ENCODE measurements at places on chromosomes 6 and 20. TPM values are rescaled to one million over a fixed set of nuclear protein-coding genes. Genes with fewer than 3 reads are reported as not detected.

The GTSF1L gene
- not detected for total RNA-seq

The GPX5 gene
- total RNA-seq, result not detected

DNA sequence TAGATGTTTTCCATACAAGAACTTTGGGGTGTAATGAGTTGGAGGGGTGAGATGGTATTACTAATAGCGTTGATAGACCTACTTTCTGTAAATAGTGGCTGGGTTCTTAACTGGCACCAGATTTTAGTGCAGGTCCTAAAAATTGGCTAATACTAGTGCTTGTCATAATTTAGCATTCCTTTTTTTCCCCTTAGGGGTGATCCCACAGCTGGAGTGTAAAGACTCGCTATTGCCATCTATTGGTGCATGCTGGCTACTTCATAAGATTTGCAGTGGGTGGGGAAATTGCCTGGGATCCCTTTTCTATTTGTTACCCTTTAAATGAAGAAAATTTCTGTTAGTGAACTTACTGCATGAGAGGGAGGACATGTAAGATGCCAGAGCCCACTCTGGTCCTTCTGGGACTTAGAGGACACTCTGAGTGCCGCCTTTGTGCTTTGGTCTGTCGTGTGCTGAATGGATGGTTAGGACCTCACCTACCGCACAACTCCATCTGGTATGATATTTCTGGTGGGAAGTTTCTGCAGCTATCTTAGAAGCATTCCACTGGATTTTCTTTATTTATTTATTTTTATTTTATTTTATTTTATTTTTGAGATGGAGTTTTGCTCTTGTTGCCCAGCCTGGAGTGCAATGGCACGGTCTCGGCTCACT, 195.5 kb downstream of the JARID2 start:
- H3K27me3 ChIP-seq, result no peaks in the 10 kb centered on the region
- peaks cover 18% of the 10 kb centered on the region for H3K4me1 ChIP-seq
- DNase-seq, result peak; percentile 50
- H3K4me3 ChIP-seq, result no peak overlapping the region
- no peak overlapping the region for H3K27ac ChIP-seq
- H3K36me3 ChIP-seq, result no peaks in the 10 kb centered on the region

- H3K4me3 ChIP-seq, result no peak overlapping the region
- H3K27me3 ChIP-seq, result no peaks in the 10 kb centered on the region
- DNase-seq, result no peak
- no peaks in the 10 kb centered on the region for H3K4me1 ChIP-seq
- H3K36me3 ChIP-seq, result no peaks in the 10 kb centered on the region
These were observed 1.7 kb downstream of the SLC13A3 start for GRCh38 chr20:46649650-46649949.

DNA sequence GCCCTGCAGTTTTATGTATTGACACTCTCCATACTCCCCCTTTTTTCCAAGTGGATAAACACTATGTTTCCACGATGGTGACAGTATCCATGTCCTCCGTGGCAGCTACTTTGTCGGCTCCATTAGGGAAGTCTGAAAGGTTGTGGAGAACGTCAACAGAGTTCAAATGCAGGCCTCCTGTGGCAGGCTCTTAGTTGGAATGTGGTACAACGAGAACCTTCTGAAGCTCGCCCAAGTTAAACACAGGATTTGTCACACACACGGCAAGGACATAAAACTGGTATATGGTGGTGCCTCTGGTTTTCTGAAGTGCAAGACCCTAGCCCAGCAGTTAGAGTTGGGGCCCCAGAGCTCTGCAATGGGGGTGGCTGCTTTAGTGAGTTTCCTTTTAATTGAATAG, 187.0 kb upstream of the TAB2 start:
- H3K27ac ChIP-seq, result peak overlapping the region; percentile 9
- no peaks in the 10 kb centered on the region for H3K27me3 ChIP-seq
- no peak overlapping the region for H3K4me3 ChIP-seq
- peaks cover 11% of the 10 kb centered on the region for H3K4me1 ChIP-seq
- DNase-seq, result no peak
- no peaks in the 10 kb centered on the region for H3K36me3 ChIP-seq

DNA sequence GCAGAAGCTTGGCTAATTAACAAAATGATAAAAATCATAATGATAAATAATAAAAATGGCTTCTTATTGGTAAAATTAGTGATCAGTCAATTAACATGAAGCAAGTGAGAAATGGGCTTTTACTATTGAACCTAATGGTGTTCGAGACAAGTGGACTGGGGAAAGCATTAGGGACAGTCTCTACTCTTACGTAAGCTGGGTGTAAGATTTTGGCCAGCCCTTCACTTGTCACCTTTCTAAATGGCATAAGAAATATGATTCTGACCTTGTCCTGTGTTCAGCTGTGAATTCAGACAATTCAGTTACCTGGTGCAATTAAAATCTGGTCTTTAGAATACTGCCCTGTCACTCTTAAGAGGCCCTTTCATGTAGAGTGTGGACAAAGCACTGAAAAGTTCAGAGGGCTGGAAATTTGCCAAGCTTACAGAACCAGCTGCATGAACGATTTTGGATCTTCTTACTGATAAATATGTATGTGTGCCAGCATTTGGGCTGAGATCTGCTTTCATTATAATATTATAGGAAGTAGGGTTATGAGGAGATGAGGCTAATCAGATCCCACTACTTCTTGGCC, 115.9 kb downstream of the QRSL1 start:
- peak; percentile 51 for DNase-seq
- H3K4me1 ChIP-seq, result peaks cover 46% of the 10 kb centered on the region
- H3K27me3 ChIP-seq, result no peaks in the 10 kb centered on the region

Measured in thyroid gland (tissue), 4 donors.